ENCODE measurements at places on chromosomes 7 and 10.
A peak's percentile ranks its signal among the peaks of the same experiment; 100 is the strongest.

GRCh38 chr10:58930500-58930899, 245.9 kb upstream of the PHYHIPL start:
- DNase-seq = no peak

- no peak for DNase-seq
Observed at GRCh38 chr10:70509757-70510147, 31.2 kb downstream of the PALD1 start.

- DNase-seq = no peak
Observed at GRCh38 chr7:80635998-80636397, 2.4 kb upstream of the CD36 start.

- no peak for DNase-seq
Observed at GRCh38 chr7:91866599-91867148, 13.8 kb downstream of the MTERF1 start.

DNA sequence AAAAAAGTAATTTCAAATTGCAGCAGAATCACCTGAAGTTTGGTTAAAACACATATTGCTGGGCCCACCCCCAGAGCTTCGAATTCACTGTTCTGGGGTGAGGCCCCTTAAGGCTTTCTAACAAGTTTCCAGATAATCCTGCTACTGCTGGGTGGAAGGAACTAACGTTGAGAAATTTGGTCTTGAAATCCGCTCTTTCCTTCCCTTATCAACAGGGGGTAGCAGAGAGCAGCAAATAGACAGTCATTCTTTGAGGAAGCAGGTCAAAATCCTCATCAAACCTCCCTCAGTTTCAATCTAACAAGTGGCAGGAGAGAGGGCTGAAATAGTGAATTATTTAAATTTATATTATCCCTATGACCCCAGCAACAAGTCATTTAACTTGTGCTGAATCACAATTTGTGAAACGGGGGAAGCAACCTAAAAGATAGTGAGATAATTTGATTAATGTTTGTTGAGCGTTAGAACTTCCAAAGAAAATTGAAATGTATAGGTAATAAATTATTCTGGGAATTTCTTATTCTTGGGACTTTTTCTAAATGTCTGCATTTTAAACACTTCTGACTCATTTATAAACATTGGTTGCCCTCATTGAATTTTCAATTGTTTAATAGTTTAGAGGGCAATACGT, 21.7 kb upstream of the MALSU1 start:
- peak; percentile 66 for DNase-seq

- no peak for DNase-seq
Observed at GRCh38 chr7:41306486-41306885, 396.4 kb downstream of the INHBA start.

- DNase-seq = no peak
Observed at GRCh38 chr7:36904802-36905201, 180.5 kb upstream of the AOAH start.

- no peak for DNase-seq
Observed at GRCh38 chr10:108861181-108861754, 1062.0 kb downstream of the XPNPEP1 start.

- no peak for DNase-seq
Observed at GRCh38 chr10:35640474-35640873, 1.6 kb downstream of the FZD8 start.

DNA sequence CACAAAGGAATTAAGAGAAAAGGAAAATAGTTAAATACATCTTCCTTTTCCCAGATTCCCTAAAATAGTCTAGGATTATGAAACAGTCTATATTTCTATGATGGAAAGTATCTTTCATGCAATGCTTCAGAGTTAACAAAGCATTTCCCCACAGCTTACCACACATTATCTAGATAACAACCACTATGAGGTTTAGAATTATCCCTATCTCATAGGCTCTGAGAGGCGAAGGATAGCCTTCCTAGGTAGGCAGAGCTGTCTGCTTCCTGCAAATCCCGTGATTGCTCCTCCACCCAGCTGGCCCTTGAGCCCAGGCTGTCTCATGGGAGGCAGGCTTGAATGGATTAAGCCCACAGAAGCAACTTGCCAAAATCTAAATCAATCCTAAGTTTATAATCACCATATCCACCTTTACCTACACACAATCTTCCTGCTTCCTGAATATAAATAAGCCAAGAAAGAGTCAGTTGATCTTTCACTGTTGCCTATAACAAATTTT, 321.4 kb upstream of the AOAH start:
- no peak for DNase-seq

- no peak for DNase-seq
Observed at GRCh38 chr10:70125918-70126552, 6.6 kb downstream of the AIFM2 start.

DNA sequence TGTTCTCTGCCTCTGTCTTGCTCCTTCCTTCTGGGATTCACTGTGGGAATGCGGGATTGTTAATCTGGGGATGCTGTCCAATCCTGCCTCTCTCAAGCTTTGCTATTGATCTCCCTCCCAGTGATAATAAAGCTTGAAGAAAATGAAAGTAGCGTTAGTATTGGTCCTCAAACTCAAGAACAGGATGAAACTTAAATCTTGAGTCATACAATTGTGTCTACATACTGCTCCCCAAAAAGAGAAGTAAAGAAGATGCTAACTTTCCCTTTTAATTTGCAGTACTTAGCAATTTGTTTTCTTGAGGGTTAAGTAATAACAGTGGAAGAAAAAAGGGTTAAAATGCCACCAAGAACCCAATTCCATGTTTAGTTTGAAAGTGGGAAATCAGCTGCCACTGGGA, 13.6 kb downstream of the CFTR start:
- no peak for DNase-seq

- DNase-seq = no peak
Observed at GRCh38 chr10:61747307-61747706, 84.6 kb downstream of the CABCOCO1 start.

- DNase-seq = no peak
Observed at GRCh38 chr7:81244224-81244623, 325.4 kb upstream of the SEMA3C start.

- peak; percentile 69 for DNase-seq
Observed at GRCh38 chr7:3461923-3462322, 160.9 kb downstream of the SDK1 start.

GRCh38 chr7:46610746-46611145, 689.7 kb upstream of the IGFBP3 start:
- no peak for DNase-seq

- no peak for DNase-seq
Observed at GRCh38 chr10:3465406-3465891, 292.9 kb upstream of the PITRM1 start.

- DNase-seq = no peak
Observed at GRCh38 chr7:36264913-36265516, 112.0 kb downstream of the EEPD1 start.
